ENCODE measurements at places on chromosomes 5 and 9.

DNA sequence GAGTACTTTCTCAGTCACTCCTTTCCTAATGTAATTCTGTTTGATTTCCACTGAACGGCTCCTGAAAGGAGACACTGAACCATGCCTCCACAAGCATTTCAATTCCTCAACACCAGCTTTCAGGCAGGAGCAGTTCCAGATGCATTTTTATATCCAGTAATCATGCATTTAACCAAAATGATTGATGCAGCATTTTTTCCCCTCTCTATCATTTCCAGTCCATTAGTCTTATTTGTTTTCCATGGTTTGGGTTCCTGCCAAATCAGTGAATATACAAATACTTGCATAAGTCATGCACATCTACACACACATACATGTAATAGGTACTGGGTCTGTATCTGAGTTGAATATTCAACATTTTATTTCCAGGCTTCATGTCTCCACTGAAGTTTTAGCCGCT, 122.7 kb downstream of the GRIA1 start:
- DNase-seq = no peak

DNA sequence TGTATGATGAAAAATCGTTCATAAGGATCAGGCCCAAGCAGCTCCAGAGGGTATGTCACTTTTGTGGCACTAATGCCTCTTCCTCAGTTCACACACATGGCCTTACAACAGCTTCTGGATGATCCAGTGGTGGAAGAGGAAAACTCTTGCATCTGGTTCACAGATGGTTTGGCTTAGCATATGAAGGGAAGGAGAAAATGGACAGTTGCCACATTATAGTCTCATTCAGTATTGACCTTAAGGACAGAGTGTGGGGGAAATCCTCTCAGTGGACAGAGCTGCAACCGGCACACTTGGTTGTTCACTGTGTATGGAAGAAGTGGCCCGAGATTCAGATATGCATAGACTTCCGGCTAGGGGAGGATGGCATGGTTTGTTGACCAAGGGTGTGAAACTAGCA, 22.8 kb downstream of the C9orf57 start:
- no peak for DNase-seq

- peak; percentile 44 for DNase-seq
Observed at GRCh38 chr9:115225459-115226116, 107.6 kb upstream of the TNC start.

- DNase-seq = no peak
Observed at GRCh38 chr9:16442622-16443021, 427.8 kb downstream of the BNC2 start.

GRCh38 chr9:79812099-79812498, 240.3 kb downstream of the TLE4 start:
- DNase-seq = no peak

DNA sequence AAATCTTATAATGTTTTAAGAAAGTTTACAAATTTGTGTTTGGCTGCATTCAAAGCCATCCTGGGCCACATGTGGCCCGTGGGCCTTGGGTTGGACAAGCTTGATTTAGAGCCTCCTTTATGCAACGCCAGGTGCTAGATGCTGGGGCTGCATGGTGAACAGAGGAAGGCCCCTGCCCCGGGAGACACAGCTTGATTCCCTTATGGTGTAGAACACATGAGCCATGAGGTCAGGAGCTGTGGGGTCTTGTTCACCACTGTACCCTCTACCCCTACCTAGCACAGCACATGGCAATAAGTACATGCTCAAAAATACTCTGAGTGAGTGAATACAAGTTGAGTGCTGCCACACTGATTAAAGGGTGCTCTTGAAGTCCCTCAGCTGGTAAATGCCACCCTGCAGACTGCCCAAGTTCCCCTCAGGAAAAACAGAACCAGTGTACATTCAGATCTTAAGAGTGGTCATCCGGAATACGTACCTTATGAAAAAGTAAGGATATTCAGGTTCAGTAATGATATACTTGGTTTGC, 71.9 kb downstream of the ARRDC3 start:
- no peak for DNase-seq

GRCh38 chr9:26880262-26880661, 12.3 kb downstream of the CAAP1 start:
- DNase-seq = no peak

DNA sequence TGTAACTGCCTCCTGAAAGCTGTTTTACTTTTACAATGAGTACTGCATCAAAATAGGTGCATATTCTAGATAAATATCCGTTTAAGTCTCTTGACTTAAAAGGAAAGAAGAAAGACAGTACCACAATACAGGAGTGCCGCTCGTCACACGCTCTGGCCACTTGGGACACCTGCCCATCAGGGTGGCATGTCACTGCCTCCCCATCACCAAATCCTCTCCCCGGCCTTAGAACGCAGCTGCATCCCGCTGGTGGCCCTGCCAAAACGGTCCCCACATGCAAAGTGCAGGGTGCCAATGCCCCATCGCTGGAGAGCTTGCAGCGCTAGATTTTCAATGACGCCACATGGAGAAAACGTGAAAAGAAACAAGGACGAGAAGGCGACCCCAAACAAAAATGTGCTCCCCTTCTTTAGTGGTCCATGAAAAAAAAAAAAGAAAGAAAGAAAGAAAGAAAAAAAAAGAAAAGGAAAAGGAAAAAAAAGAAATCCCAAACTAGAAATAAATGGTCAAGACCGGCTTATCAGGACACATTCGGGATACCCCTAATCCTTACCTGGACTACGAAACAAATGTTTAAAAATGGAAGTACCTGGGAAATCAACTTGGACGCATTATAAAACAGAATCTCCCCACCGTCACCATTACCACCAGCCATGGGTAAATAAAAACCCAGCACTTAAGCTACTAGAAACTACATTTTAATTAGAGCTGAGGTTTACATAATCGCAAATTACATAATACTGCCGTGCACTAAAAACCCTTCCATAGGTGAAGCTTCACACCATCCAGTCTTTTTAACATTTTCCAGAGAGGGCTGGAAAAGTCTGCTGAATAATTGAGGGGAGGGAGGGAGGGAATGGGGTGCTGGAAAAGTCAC, 1.0 kb downstream of the ANKH start:
- peak; percentile 9 for DNase-seq

DNA sequence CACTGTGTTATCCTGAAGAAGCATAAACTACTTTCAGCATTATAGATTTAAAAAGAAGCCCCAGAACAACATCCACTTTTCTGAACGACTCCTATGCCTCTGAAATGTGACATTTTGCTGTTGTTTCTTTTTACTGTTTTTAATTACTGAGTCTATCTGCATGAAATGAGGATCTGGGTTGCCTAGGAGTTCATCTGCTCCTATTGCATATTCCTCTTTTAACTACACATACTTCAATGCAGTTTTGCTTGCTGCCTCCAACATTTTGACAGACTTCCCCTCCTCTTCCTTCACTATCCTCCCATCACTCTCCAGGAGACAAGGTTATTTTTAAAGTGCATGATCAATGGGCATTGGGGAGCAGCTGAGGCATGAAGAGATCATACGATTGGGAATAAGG, 164.5 kb downstream of the TMC1 start:
- no peak for DNase-seq

DNA sequence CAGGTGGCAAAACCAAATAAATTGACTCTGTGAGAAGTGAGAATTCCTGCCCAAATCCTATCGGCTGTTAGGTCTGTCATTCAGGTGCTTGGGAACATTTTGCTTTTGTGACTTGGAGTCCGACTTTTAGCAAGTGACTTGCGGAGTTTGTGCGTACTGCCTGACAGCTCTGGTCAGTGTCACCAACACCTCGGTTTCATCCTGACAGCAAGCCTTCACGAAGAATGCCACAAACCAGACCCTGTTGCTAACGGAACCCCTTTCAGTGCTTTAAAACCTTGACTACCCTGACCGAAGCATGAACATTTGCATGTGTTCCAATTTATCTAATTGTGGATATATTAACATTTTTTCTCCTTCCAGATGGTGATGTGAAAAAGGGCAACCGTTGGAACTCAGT, 26.5 kb downstream of the LIX1 start:
- no peak for DNase-seq

DNA sequence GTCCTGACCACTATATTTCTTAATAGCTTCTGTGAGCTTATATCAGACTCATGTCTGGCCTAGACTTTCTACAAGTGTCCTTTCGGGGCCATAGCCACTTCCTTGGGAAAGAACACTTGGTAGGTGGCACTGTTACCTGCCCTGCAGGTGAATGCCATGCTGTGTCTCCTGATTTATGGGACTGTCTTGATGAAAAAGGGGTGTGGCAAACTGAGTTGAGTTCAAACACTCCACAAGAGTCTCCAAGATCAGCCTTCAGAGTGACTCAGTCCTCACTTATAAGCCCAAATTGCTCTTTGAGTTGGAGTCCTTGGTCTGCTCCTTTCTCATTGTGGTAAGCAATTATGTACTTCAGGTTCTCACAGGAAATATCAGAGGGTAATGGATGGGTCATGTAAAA, 9.9 kb upstream of the ANKHD1 start:
- no peak for DNase-seq

DNA sequence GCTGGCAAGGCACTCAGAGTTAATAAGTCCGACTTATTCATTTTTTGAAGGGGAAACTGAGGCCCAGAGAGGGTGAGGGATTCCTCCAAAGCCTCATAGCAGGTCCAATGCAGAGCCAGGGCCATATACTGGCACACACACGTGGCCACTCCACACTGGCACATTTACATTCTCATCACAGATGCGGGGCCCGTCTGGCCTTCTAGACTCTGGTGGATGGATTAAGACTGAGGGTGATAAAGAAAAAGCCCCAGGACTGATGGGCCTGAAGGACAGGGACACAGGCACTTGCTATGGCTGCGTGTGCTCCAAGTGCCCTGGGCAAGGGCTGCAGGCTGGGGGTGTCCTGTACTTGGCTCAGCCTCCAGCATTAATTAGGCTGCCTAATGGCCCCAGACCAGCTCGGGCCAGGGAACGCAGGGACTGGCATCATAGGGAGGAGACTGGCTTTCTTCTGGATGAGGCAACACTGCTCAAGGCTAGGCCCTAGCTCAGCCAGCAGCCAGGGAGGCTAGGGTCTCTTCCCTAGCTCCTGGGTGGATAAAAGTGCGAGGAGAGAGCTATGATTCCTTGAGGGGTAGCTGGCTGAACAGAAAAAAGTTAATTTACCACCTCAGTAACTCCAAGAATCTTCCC, 28.5 kb upstream of the CSF1R start:
- no peak for DNase-seq

- DNase-seq = no peak
Observed at GRCh38 chr9:125332527-125332926, 70.9 kb downstream of the GAPVD1 start.

GRCh38 chr9:115770521-115770920, 383.1 kb upstream of the PAPPA start:
- no peak for DNase-seq
